ENCODE measurements at places on chromosomes 1 and 21.

- no peak for DNase-seq
Measured at GRCh38 chr1:215273838-215274516, 191.4 kb downstream of the KCNK2 start.

- DNase-seq = no peak
Measured at GRCh38 chr1:68313735-68314134, 81.4 kb upstream of the WLS start.

GRCh38 chr1:178688244-178688643, 36.8 kb upstream of the RALGPS2 start:
- DNase-seq = no peak

- DNase-seq = no peak
Measured at GRCh38 chr1:91754816-91755580, 131.0 kb downstream of the TGFBR3 start.

DNA sequence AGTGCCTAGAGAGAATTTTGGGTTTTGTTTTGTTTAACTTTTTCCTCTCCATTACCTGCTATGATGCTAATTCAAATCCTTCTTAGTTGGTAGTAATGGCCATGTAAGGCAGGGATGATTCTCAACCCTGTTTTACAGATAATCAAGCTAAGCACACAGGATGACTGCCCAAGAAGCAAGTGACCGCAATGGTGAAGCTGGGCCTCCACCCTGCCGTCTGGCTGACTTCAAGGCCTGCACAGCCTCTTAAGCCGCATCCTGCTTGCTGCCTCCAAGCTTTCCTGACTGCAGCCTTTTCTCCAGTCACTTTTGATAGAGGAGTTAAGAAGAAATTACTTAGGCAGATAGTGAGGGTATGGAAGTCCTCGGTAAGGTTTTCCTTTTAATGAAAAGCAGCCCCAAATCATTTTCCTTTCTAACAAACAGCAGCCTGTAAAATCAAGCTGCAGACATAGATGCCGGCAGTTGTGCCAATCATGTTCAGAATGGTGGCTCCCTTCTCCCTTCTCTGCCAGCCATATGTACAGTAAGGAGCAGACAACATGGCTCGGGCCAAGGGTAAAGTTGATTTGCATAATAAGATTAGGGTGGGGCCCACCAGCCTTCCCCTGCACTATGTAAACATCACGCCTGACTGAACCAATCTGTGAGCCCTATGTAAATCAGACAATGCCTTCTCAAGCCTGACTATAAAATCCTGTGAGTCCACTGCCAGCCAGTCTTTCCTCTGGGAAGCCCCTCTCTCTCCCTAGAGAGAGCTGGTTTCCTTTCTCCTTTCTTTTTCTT, 8.8 kb upstream of the CTBS start:
- DNase-seq = no peak

DNA sequence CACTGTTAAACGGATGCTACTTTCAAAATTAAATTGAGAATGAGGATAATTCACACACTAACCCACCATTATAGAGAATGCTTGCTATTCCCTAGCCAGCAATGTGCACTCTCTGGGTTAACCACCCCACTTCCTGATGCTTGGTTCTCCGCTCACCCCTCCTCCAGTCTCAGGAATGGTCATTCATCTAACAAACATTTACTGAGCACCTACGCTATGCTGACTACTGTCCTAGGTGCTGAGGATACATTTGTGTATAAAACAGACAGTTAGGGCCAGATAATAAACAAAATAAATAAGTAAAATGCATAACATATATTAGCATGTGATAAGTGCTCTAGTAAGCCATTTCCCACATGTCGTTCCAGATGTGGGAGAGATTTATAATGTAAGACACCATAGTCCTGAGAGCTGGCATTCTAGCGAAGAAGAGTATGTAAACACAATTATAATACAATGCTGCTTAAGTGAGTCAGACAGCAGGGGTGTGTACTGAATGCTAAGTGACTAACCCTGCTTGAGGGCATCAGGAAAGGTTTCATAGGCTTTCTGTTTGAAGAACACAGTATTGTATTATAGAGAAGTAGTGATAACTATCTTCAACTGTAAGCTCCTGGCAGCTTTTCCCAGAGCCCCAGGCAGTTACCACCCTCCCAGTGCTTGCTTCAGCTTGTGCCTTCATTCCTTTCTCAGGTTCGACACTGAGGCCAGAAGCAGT, 126.7 kb upstream of the CACHD1 start:
- DNase-seq = no peak

GRCh38 chr1:194908643-194909042, 1699.6 kb downstream of the KCNT2 start:
- DNase-seq = no peak

DNA sequence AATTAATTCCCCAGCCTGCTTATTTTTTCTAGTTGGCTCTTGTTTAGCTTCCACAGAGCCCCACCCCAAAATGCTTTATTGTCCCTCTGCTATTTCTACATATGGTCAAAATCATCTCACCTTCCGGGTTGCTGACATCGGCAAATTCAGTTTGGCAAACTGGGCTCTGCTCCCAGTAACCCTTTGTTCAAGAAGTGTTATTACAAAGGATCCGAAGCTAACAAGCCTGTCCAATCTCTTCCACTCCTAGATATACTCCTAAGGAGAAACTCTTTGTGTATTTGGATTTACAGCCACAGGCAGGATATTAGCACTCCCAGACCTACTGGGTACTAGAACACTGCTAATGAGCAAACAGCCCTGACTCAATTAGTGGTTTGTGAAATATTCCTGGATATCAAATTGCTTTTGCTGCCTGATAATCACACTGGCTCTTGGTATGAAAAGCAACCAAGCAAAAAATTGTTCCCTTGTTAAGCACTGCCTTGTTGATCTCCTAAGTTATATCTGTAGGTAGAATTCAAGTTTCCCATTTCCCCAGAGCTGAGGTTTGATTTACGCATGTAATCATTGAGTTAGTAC, 4.0 kb downstream of the JUN start:
- DNase-seq = no peak

DNA sequence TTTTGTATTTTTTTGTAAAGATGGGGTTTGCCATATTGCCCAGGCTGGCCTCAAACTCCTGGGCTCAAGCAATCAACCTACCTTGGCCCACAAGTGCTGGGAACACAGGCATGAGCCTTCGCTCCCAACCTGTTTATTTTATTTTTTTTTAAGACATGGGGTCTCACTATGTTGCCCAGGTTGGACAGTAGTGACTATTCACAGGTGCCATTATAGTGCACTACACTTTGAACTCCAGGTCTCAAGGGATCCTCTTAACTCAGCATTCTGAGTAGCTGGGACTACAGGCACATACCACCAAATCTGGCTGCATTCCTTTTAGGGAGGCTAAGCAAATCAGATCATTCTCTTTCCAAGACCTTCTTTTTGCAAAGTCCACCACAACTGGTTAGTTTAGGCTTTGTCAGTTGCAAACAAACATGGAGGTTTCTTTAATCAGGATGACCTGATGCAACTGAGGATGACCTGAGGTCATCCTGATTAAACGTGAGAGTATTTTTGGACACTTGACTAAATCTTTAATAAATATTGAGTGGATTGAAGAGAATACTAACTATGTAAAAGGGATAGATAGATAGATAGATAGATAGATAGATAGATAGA, 30.0 kb upstream of the RALGPS2 start:
- DNase-seq = no peak

DNA sequence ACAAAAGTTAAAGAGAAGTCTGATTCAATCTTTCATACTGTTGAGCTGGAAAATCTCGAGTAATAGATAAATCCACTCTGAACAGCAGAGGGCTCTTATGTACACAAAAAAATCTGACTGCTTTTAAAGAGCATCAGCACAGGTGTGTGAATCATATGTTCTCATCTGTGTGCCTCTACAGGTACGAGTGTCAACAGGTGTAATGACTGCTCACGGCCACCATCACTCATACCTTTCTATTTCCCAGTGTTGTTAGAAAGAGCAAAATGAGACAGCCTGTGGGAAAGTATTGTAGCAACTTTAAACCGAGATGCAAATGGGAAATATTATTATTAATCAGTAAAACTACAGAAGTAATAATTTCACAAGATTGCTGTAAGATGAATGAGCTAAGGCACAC, 49.0 kb upstream of the SCAF4 start:
- DNase-seq = no peak

DNA sequence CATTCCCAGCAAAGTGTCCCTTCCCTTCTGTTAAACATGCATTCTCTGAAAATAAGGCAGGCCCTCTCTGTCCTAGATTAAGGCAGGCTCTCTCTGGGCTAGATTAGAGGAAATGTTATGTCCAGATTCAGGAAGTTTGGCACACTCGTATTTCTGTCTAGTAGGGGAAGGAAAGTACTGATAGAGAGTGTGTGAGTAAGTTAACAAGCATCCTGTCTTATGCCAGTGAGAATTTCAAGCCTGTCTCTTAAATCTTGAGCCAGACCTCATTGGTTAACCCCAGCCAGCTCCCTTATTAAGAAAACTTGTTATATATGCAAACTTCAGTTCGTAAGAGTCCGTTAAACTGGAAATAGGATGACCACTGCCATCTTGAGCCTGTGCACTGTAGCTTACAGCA, 31.6 kb downstream of the IGSF5 start:
- DNase-seq = no peak

GRCh38 chr21:28633839-28634555, 358.7 kb downstream of the LTN1 start:
- peak; percentile 5 for DNase-seq

DNA sequence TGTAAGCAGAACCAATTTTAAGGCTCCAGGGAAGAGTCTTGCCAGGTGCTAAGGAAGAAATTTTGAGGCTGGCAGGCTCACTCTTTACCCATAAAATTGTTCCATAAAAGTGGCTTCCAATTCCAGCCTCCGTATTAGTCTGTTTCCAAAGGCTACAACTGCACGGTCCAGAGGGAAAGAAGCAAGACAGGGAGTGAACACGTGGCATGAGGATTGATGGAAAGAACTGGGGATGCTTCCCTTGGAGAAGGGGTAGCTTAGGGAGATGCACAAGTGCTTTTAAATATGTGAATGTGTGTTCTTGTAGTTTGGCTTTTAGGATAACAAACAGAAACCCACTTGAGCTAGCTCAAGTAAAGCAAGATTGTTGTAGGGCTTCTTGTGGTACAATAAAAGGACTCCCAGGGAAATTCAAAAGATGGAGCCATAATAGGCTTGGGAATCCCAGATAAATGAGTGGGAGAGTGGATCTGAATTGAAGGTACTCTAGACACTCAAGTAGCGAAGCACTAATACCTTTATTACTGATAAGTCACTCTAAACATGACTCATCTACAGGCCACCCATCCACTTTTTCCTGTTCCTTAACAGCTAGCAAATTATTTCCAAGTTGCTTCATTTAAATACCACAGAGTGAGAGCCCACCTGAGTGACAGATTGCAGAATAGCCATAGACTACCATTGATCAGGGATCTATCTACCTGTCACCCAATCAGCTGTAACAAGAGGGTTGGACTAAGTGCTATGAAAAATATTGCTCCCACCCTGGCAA, 34.8 kb upstream of the NPL start:
- no peak for DNase-seq

GRCh38 chr1:27366411-27367159, at the start of gene MAP3K6:
MAP3K6 (minus strand) TSS chr1:27366961; CDS start chr1:27366597, 364 bp downstream.
- peak; percentile 37 for DNase-seq

DNA sequence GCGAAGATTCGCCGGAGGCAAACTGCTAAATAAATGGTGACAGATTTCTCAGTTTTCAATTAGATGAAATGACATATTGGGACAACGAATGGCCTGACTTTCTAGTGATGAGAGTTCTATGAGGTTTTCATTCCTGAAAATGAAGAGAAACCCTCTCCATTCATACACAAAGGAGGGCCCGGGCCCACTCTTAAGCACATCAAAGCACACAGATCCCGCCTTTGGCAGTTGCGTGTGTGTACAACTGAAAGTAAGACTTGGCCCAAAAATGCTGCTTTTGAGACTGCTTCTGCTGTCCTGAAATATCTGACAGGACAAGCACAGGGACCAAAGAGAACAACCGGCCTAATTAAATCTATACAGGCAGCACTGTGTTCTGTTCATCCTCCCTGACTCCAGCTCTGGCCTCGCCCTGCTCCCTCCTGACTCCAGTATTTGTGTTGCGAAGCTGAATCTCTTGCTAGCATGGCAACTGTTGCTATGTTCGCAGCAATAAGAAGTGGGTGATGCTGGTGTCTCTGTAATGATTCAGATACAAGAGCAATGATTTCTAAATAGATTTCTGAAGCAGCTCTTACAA, 7.4 kb downstream of the LRRC53 start:
- DNase-seq = no peak

GRCh38 chr1:26006710-26007109, 8.8 kb upstream of the PAFAH2 start:
- DNase-seq = no peak

GRCh38 chr1:62424411-62424810, 12.4 kb upstream of the USP1 start:
- no peak for DNase-seq

DNA sequence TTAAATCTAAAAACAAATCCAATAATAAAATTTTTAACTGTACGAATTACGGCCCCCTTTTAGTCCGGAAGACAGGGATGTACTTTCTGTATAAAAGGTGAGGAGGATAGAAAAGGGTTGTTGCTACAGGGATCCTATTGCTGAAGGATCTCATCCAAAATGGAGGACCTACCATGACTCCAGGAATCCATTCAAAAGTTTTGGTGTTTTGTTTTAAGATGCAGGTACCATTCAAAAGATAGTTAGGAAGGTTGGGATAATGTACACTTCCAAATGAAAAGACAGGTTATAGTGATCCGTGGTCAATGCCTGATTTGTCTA, 1.3 kb upstream of the ENAH start:
- no peak for DNase-seq

- no peak for DNase-seq
Measured at GRCh38 chr21:14474995-14475394, 71.1 kb downstream of the SAMSN1 start.

DNA sequence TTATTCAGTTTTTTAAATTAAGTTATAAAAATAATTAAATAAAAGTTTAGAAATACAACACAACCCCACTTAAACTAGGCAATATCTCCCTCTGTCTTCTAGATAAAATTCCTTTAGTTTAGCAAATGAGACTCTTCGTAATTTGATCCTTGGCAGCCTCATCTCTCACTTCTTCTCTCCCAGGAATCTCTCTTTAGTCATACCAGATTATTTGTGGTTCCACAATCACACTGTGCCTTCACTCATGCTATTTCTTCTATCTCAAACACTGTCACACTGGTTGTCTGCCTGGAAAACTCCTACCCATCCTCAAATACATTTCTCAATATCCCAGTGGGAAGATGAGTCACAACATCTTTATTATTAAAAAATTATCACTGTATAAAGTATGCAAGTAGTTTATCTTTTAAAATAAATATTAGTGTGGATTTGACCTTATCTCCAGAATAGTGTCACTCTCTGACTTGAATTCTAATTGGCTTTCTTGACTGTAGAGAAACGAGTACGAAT, 195.5 kb downstream of the KCNH1 start:
- DNase-seq = no peak

DNA sequence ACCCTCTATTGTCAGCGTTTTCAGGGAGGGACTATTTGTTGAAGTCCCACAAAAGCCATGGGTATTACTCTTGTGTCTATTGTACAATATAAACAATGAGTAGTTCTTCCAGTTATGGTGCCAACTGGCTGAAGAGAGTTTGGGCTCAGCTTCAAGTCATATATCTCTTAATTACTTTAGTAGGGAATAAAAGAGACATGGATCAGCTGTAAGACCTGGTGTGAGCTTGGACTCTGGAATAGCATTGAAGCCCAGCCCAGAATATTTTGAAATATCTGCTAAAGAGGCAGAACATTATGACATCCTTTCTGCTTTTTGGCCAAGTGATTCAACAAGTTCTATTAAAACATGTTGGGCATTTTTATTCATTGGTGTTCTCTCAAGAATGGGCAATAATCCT, 224.9 kb downstream of the BACH1 start:
- no peak for DNase-seq

- no peak for DNase-seq
Measured at GRCh38 chr1:64019818-64020217, 183.6 kb upstream of the UBE2U start.

GRCh38 chr1:56092684-56093570, 486.4 kb downstream of the PLPP3 start:
- DNase-seq = no peak

All from stimulated activated CD8-positive, alpha-beta memory T cell treated with anti-CD3 and anti-CD28 coated beads, Interleukin-7, amount 100 ng/mL, for 48 hours (primary cell).